Osteocyte (in vitro differentiated cells): ENCODE measurements at places on chromosomes 12 and 14. TPM values are rescaled to one million over a fixed set of nuclear protein-coding genes. Genes with fewer than 3 reads are reported as not detected.

Gene HHIPL1
- 2.0 and 2.7 TPM in 2 replicates for total RNA-seq

- no peak for DNase-seq
Observed at GRCh38 chr14:103163199-103163598, 39.9 kb downstream of the TNFAIP2 start.

Gene ESRRB
- not detected in 2 replicates for total RNA-seq

DNA sequence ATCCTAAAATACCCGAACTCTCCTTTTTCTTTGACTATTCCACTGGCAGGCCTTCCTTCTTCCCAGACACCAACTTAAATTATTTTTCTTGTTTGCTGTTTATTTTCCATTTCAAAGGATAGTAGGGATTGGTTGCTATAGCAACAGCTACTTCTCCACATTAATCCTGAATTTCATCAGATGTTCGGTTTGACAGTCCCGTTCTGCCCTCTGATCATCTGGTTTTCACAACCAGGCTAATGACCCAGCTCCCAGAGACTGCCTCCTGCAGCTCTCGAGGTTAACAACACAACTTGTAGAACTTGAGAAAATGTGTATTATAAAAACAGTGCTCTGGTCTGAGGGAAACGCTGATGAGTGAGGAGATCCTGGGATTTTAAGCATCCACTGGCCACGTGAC lies 45.5 kb downstream of the NUAK1 start:
- DNase-seq, result no peak

- DNase-seq, result no peak
Observed at GRCh38 chr12:51823875-51824565, 24.5 kb downstream of the FIGNL2 start.

DNA sequence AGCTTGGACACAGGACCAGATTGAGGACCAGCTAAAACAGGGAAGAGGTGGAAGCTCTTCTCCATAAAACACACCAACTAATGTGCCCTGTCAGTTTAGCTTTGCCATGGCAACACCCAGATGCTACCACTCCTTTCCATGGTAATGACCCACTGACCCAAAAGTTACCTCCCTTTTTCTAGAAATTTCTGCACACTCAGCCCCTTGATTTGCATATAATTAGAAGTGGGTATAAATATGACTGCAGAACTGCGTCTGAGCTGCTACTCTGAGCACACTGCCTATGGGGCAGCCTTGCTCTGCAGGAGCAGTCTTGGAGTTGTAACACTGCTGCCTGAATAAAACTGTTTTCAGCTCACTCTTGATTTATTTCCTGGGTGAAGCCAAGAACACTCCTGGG lies 3.2 kb upstream of the TDG start:
- DNase-seq, result no peak

DNA sequence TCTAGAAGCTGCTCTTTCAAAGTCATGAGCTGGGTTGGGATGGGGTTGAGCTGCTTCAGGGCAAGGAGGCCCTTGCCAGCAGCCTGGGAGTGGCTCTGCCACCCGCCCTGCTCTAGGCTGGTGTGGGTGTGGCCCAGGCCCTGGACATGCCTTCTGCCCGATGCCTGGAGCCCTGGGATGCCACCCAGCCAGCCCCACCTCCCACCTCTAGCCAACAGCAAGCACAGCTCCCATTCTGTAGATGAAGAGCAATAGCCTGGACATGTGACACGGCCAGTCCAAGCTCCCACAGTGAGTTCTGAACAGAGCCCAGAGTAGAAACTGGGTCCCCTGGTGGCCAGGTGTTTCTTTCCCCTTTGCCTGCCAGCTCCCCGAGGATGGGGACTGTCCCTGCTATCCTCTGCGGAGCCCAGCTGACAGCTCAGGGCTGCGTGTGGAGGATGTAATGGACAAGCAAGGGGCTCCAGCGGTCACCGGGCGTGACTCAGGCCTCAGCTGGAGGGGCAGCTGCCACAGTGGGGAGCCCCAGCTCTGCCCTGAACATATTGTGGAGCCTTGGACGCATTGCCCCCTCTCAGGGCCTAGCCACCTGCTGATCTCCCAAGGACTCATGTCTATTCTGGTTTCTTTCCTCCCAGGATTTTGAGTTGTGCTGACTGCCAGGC lies 165.2 kb downstream of the TSPAN9 start:
- no peak for DNase-seq

GRCh38 chr14:76937181-76938091 lies 91.1 kb downstream of the IRF2BPL start:
- DNase-seq, result peak; percentile 91
